ENCODE measurements at places on chromosomes 16 and 17.

DNA sequence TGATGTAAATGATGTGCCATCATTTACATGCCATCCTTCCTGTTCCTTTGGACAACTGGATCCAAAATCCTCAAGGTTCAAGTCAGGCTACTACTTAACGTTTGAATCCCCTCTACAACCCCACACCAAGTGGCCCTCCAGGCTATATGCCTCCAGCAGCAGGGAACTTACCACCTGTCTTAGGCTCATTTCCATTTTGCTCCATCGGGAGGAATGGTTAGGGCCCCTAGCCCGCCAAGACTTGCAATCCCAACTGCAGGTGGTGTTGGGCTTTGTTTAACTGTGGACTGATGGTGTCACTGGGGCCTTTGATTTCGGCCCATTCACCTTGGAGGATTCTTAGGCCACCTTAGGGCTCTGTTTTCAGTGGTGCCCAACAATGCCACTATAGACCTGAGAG is 9.7 kb downstream of the HNF1B start:
- no peak for DNase-seq

- no peak for DNase-seq
Observed at GRCh38 chr16:50021544-50021943, 3.5 kb upstream of the CNEP1R1 start.

DNA sequence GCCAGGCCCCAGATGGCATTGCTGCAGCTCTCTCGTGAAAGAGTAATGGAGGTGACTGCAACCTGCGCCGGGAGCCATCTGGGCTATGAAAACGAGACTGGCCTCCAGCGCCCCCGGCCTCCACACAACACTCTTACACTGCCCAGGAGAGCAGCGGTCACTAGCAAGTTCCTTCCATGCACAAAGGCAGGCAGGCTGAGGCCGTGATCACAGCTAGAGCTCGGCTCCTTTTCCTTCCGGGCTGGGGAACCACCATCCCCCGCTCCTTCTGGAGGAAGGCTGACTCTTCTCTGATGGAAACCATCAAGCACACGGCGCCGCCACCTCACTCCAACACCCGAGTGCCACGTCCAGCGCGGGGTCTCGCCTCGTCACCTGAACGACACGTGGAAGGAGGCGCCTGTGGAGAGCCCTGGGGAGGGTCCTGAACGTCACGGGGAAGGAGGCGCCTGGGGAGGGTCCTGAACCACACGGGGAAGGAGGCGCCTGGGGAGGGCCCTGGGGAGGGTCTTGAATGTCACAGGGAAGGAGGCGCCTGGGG is 61.9 kb downstream of the KLHDC4 start:
- DNase-seq: no peak

DNA sequence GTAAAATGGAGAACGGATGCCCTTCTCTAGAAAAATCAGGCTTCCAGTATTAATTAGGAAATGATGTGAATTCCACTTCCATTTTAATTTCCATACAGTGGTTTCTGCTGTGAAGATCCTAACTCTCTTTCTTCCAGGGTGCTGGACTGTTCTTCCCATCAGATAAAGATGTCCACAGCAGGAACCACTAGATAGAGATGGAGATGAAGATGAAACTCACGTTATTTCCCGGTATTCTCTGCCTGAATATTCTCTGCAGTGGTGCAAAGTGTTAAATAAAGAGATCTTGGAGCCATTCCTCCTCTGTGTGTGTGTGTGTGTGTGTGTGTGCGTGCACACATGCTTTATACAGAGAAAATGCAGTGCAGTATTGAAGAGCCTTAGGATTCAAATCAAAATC is 727.5 kb downstream of the KCNJ2 start:
- DNase-seq: no peak

GRCh38 chr17:77681861-77682260 is 276.6 kb upstream of the TNRC6C start:
- DNase-seq: no peak

GRCh38 chr17:47732399-47733046 is 513 bp upstream of the TBX21 start:
- no peak for DNase-seq

DNA sequence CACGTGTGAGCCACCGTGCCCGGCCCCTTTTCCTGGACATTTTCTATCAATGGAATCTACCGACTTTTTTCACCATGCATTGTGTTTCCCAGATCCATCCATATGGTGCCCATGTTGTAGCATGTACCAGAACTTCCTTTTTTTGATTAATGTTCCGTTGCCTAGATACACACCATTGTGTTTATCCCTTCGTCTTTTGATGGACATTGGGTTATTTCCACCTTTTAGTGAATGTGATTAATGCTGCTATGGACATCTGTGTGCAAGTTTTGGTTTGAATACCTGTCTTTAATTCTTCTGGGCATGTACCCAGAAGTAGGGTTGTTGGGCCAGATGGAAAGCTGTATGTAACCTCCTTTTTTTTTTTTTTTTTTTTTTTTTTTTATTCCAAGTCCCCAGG is 79.8 kb downstream of the NT5M start:
- no peak for DNase-seq

DNA sequence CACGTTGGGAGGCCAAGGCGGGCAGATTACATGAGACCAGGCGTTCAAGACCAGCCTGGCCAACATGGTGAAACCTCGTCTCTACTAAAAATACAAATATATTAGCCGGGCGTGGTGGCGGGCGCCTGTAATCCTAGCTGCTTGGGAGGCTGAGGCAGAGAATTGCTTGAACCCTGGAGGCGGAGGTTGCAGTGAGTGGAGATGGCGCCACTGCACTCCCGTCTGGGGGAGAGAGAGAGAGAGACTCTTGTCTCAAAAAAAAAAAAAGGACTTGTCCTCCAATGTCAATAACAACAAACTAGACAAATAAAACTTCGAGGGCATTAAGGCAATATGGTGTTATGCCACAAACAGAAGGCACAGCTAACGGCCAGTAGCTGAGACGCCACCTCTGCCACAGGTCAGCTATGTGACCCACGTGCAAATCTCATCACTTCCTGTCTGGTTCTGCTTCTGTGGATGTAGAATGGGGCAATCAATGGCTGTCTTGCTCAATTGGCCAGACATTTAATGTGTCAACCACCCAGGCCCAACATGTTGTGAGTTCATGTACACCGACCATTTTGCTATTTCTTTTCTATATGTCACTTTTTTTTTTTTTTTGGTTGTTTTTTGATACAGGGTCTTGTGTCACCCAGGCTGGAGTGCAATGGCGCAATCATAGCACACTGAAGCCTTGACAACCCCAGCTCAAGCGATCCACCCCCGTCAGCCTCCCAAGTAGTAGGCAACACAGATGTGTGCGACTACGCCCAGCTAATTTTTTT is 834 bp upstream of the TXNDC11 start:
- no peak for DNase-seq

- DNase-seq: no peak
Observed at GRCh38 chr17:43898446-43898845, 8.9 kb downstream of the MPP2 start.

- DNase-seq: no peak
Observed at GRCh38 chr16:81863630-81864352, 84.7 kb downstream of the PLCG2 start.

DNA sequence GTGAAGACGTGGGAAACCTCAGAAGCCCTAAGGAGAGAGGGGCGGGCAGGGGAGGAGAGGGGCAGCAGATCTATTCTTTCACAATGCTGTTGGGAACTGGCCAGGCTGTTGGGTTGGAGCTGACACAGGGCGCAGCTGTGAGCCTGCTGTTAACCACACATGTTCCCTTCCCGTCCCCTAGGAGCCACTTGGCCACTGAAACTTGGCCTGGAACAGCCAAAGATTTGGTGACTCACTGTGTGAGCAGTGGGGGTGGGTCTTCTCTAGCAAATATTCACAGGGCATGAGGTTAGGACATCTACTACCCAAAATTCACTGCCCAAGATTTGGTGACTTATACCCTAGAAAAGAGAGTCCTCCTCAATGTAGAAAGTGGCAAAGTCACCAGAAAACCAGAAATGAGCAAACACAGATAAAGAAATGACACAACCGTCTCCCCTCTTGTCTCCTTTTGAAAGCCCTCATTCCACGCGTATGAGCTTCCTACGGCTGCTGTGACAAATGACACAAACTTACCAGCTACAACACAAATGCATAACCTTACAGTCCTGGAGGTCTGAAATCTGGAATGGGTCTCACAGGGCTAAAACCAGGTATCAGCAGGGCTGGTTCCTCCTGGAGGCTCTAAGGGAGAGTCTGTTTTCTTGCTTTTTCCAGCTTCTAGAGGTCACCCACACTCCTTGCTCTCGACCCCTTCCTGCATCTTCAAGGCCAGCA is 6.3 kb downstream of the TBC1D16 start:
- DNase-seq: no peak

GRCh38 chr17:55305321-55306087 is 40.7 kb downstream of the HLF start:
- no peak for DNase-seq

DNA sequence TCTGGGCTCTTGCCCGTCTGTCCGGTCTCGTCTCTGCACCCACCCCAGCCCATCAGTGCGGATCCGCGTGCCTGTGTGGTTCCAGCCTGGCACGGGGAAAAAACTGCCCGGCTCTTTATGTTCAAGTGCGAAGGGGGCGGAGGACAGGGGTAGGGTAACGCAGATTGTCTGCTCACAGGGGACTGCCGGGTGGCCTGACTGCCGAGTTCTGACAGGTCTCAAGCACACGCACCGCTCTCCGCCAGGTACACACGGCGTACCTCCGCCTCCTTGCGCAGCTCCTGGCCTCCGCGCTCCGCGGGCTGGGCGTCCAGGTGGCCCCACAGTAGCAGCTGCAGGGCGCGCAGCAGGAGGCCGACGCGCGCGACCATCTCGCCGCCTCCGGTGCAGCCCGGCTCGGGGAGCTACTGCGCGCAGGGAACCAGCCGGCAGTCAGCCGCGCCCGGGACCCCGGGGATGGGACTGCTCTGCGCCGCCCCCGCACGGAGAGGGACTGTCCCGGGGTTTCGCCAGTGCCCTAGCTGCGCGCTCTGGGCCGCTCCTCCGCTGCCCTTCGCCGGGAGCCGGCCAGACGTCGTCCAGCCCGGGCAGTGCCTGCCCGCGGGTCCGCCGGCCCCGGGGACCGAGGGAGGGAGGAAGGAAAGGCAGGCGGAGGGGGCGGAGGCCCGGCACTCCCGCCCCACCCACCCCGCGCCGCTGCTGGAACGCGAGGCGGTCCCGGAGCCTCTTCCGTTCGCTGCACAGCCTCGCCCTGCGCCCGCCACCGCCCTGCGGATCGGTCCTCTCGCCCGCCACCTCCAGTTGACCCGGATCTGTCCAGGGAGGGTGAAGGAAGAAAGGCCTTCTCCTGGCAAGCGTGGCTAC is at the start of gene MMP28:
Gene MMP28, minus strand, starts transcription at position 635 of the 864 bp plus-strand sequence. Its CDS starts 264 bp downstream, at position 371.
- DNase-seq: peak; percentile 19

GRCh38 chr16:49875806-49876715 is 20.1 kb upstream of the ZNF423 start:
- DNase-seq: no peak

DNA sequence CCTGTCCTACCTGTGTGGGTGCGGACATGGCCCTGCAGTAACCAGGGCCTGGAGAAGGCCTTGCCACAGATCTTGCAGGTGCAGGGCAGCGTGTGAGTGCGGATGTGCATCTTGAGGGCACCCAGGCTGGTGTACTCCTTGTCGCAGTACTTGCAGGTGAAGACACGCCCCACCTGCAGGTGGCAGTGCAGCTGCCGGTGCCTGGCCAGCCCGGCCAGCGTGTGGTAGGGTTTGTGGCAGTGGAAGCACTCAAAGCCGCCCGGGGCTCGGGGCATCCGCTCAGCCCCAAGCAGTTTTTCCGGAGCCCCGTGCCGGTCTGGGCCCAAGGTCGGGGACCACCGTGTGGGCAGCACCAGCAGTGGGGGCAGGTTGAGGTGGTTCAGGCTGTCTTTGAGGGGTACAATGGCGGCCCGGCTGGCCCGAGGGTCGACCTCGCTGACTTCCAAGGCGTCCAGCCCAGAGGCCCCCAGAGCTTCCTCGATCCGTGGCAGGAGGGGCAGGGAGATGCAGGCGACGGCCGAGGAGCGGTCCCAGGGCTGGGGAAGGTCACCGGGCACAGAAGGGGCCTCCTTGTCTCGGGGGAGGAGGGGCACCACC is 5.1 kb downstream of the SNAI3 start:
- DNase-seq: peak; percentile 22

DNA sequence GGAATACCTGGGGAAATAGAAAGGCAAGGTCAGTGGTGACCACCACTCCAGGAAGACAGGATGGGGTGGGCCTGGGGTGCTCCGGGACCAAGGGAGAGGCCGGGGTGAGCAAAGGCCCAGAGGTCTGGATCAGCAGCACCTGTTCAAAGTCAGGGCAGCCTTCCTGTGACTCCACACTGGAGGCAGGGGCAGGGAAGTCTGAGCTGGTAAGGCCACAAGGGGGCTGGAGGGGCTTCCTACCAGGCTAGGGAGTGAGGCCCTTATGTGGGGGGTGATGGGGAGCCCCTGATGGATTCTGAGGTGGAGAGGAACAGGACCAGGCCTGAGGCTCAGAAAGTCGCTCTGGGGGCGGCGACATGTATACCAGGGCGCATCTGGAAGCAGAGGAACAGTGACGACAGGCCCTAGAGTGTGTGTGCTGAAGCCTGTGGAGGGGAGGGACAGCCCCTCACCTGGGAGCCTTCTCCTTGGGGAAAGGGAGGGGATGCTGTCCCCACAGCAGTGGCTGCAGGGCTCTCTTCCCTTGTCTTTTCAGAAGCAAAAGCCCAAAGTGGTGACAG is 3.7 kb downstream of the C16orf78 start:
- no peak for DNase-seq

- no peak for DNase-seq
Observed at GRCh38 chr16:64950731-64951130, 171.1 kb downstream of the CDH11 start.

DNA sequence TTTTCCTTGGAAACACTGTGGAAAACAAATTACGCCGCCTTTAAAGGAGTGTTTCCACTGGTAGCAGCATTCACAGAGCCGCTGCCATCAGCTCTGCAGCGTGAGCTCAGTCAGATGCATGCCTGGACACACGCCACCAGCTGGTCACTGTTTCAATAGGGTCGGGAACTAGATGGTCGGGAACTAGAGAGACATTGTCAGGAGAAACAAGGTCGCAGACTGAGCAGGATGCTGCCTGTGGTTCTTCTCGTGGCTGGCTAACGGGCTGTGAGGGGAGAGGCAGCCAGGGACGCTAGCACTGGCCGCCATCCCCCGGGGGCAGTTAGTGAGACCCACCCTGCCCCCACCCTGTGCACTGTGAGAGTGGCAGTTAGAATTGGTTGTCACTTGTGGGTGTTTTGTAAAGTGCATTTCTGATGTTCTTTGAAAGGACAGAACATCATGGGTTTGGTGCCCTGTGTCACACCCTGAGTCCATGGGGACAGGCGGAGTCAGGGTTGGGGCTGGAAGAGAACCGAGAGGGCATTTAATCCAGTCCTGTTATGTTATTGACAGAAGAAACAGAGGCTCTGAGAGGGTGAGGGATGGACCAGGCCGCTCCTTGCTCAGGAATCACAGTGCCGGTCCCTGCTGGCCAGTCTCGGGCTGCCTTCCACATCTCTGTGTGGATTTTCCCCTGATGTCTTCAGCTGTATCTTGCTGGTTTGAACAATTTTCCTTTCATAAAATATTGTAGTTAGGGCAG is 86.3 kb downstream of the SPECC1 start:
- DNase-seq: no peak

Data from effector CD8-positive, alpha-beta T cell (primary cell).